ENCODE measurements at places on chromosomes 1 and 21.

DNA sequence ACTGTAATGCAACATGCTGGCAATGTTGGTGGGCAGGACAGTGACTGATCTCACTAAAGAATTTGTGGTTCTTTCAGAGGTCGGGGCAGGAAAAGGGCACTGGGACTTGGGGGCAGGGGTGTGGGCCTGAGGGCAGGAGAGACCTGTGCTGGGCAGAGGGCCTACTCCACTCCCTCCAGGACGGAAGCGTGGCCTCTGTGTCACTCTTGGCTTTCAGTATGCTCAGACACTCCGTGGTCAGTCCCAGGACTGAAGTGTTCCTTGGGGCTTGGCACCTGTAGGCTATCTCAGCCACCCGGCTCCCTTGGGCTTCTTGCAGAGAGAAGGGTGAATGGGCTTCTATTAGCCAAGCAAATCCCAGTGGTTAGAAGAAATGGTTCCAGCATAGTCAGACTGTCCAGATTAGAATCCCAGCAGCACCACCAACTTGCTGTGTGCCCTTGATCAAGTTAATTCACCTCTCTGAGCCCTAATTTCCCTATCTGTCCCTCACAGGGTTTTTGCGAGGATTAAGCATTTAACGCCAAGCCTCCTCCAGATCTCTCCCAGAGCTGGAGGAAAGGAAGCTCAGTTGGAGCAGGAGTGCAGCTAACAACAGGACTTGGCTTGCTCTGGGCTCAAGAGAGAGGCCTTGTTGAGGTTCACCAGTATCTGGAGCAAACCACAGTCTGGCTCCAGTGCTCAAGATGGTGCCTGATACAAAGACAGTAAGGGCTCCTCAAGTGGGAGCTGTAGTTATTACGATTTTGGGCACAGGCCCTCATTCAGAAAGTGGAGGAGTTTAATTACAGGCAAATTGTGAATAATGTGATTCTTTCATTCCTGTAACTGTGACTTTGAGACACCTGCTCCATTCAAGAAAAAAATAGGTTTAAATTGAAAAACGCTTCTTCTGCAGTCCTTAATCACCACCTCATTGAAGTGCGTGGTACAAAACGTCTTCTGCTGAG is 57.7 kb upstream of the LRP8 start:
- no peak for DNase-seq

DNA sequence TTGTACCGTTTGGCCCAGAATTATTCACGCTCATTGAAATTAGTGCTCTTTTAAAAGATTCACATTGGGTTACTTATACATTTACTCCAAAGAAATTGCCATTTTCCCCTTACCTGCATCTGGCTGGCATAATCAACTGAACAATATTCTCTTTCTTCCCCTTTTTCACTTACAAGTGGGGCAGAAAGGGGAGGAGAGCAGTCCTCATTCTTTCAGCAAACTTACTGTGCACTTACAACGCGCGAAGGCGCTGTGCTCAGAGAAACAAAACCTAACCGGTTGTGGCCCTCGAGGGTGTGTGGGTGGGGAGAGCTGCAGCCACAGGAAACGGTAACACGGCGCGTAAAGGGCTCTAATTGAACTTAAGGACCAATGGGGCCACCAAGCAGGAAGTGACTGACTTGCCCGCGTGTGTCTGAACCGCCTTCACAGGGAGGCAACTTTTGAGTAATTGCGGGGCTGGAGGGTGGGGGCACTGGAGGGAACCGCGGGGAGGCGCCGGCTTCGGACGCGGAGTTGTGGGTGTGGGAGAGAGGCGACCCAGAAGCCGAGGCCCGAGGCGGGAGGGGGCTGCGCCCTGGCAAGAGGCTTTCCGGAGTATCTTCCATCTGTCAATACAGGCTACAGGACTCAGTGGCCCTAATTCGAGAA is 693 bp upstream of the PNRC2 start:
- peak; percentile 96 for DNase-seq

GRCh38 chr1:175566247-175566646 is 177.1 kb downstream of the TNR start:
- no peak for DNase-seq

DNA sequence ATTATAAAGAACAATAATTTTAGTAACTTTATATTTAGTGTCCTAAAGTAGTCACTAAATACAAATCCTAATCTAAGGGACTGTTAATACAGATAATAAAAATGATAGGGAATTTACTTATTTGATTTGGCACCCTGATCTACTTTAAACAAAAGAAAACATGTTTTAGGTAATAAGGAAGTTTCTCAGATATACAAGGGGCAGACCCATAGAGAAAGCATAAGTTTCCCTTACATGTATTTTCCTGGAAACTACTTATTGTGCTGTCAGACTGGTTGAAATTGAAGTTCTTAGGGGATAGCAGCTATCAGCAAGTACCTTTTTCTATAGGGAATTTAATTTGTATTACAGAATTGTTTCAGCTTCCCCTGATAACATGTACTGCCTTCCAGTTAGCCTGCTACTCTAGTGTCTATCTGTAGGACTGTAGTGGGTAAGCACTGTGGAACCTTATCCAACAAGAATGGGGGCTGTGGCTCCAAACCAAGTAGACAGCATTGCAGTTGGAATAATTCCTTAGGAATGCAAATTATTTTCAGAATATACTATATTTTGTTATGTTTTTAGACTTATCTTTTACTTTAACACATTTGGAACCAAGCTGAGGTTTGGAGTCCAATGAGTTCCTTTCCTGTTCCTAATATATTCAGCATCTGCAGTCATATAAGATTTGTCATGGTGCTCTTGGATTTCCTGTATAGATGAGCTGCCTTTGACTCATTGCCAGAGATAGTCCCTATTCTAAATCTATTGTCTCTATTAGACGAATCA is 14.7 kb downstream of the MSH4 start:
- DNase-seq, result no peak

- DNase-seq, result no peak
Measured at GRCh38 chr1:225870911-225871310, 11.3 kb downstream of the TMEM63A start.

DNA sequence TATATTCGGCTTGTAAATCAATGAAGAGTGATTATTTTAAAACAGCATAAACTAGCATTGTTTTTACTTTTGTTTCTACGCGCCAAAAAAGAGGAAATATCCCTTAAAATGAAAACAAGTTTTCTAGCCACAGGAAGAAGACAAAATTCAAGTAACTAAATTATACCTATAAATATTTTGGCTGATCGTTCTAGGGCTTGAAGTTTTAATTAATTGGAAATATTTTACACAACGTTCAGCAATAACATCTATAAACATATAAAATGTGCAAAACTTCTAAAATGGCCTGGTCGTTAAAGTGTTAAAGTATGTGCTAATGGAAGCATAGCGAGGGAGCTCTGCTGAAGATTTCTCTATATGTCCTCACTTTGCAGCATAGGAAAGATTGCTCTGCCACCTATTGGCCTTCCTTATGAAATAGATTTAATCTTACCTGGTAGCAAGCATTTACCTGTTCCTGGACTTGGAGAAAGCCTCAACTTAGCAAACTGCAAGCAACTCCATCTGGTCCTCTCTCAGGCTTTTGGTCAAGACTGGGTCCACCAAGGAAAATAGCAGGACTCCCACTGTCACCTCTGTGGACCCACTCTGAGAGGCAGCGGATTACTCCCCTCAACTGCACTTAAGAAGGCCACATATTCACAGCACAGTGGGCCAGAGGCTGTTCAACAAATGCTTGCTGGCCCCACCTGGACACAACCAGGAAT is 351.3 kb upstream of the RUNX1 start:
- DNase-seq, result peak; percentile 30

GRCh38 chr1:54273092-54273794 is 73.3 kb downstream of the MRPL37 start:
- DNase-seq, result no peak

GRCh38 chr1:33176362-33176850 is 5.4 kb downstream of the TRIM62 start:
- DNase-seq, result no peak

DNA sequence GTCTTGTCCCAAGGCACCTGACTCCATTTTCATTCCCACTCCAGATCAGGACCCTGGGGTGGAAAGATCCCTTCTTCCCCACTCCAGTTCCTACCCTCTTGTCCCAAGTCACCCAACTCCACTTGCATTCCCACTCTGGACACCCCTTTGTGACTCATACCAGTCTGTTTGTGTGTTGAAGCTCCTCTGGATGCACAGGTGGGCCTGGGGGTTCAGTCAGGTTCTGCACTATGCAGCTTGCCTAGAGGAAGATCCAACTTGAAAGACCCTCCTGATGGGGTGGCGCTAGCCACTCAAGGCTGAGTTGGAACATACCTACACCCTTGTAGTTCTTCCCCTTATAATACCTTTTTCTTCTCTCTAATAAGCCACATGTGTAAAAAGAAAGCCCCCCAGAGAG is 9.8 kb upstream of the ANKRD35 start:
- DNase-seq, result no peak

GRCh38 chr1:164771619-164772361 is 212.8 kb downstream of the PBX1 start:
- no peak for DNase-seq

- no peak for DNase-seq
Measured at GRCh38 chr1:236623371-236624166, 19.3 kb upstream of the HEATR1 start.

GRCh38 chr1:183195142-183195574 is 9.1 kb downstream of the LAMC2 start:
- no peak for DNase-seq

GRCh38 chr1:25624156-25624555 is 7.6 kb downstream of the MAN1C1 start:
- DNase-seq, result peak; percentile 36

- DNase-seq, result no peak
Measured at GRCh38 chr1:155673003-155673402, 15.6 kb downstream of the YY1AP1 start.

- no peak for DNase-seq
Measured at GRCh38 chr1:193827516-193827915, 641.1 kb upstream of the B3GALT2 start.

DNA sequence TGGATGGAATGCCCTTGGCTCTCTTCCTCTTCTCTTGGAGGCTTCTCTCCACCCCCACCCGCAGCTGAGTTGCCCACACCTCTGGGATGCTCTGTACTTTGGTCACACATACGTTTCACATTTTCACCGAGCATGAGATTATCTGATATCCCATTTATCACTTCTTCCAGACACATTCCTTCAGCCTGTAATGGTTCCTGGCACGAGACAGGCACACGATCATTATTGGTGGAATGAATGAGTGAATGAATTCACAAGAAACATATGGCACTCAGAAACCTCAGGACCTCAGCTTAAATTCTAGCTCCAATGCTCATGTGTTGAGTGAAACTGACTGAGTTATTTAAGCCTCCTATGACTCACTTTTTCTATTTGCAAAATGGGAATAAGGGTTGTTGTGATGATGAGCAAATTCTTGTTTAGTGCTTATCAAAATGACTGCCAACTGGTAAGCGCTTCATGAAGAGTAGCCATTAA is 242.7 kb upstream of the JUN start:
- no peak for DNase-seq

DNA sequence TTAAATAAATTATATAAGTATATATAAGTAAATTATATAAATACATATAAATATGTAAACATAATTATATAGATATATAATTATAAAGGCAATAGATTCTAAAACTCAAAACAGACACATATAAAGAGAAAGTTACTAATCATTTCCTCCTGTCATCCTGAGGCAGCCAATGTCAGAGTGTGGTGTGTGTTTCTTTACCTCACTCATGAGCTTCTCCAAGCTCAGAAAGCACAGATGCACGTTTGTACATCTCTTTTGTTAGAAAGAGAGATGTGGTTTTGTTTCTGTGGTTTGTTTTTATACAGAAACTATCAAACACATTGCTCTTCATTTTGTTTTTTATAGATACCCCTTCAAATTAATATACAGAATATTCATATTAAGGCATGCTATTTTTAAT is 594.8 kb downstream of the USP25 start:
- DNase-seq, result no peak

GRCh38 chr1:188043536-188044245 is 1214.9 kb downstream of the PLA2G4A start:
- DNase-seq, result no peak

- DNase-seq, result no peak
Measured at GRCh38 chr1:204577794-204578478, 61.7 kb downstream of the MDM4 start.

DNA sequence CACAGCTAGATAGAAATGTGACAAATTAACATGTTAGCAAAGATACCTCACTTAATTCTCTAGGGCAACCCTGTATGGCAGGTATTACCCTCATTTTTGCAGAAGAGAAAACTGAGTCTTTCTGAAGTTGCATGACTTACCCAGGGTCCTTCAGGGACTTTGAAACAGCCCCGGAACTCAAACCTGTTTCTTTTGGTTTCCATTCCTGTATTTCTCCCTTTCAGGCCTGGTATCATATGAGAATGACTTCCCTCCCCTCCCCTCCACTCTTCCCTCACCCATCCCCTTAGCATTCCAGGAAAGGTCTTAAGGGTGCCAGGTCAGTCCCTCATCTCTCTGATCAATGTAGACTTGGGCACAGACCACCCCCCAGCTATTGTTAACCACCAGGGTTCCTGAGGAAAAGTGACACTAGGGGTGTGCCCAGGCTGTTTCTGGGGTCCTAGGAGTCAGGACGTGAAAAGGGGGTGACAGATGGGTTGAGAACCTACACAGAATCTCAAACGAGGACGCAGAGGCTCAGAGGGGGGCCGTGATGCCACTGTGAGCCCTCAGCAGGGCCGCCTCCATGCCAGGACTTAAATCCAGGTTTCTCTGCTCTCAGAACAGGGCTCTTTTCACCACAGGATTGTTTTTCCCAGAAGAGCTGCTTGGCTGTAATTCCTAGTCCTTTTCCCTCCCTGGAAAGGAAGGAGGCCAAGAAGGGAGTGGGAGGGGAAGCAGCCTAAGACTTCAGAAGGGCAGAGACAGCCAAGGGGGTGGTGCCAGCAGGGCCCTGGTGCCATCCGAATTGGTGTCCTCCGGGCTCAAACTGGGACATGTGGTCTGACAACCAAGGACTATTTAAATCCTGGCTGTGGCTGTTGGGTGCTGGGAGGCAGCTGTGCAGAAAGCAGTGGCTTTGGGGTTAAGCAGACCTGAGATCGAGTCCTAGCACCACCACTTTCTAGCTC is 2.1 kb upstream of the WASF2 start:
- DNase-seq, result no peak

- no peak for DNase-seq
Measured at GRCh38 chr1:222310836-222311235, 237.1 kb downstream of the HHIPL2 start.
